DMS 273 treated with DMSO at 0.1 percent for 48 hours (cell line): ENCODE measurements at places on chromosomes 6 and 20.

- peak; percentile 61 for DNase-seq
Observed at GRCh38 chr6:117605169-117605826, 3.0 kb upstream of the GOPC start.

DNA sequence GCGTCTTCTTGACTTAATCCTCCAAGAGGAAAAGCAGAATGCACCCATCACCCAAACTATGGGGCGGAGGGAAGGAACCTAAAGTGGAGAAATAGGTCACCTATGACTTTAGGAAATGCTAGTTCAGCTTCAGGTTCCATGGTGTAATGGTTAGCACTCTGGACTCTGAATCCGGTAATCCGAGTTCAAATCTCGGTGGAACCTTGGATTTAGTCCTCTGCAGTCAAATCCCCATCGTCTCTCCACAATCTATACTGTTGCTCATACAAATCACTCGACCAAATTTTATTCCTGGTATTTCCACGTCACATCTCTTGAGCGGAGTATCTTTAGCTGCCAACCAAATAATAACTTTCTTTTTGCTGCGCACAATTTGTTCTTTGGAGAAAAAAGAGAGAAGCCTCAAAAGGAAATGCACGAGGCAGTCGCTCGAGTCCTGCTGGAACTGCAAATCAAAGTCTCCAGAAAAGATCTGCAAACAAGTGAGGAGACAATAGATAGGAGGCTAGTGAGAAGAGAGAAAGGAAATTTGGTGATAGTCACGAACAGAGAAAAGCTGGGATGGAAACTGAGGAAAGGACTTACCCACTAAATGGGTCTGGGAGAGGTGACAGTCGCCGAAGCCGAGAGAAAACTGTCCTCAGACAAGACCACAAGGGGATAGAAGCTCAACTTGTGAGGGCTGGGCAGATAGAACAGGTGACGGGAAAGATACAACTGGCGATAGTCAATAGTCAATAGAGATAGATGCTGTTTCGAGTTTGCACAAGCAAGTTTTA, 16.6 kb downstream of the POM121L2 start:
- DNase-seq, result peak; percentile 80

GRCh38 chr6:160523223-160523622, 140.9 kb downstream of the LPA start:
- no peak for DNase-seq

DNA sequence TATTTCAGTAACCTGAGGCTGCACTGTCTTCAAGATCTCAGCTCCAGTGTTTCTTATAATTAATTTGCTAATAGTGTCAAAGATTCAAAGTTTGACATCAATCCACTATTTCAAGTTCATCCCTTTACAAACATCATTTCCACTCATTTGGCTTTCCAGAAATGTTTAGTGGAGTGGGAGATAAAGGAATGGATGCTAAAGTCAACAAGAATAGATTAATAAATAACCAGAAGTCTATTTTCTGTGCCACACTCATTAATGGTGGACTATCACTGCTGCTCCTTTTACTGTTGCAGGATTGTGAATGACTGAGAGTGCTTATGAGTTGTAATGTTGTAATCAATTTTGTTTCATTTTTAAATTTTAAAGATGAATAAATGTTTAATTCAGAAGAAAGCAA, 28.4 kb upstream of the EPM2A start:
- DNase-seq, result no peak

GRCh38 chr6:23173234-23173633, 603.9 kb downstream of the HDGFL1 start:
- DNase-seq, result no peak

- DNase-seq, result peak; percentile 19
Observed at GRCh38 chr6:117951783-117952182, 44.7 kb downstream of the SLC35F1 start.

DNA sequence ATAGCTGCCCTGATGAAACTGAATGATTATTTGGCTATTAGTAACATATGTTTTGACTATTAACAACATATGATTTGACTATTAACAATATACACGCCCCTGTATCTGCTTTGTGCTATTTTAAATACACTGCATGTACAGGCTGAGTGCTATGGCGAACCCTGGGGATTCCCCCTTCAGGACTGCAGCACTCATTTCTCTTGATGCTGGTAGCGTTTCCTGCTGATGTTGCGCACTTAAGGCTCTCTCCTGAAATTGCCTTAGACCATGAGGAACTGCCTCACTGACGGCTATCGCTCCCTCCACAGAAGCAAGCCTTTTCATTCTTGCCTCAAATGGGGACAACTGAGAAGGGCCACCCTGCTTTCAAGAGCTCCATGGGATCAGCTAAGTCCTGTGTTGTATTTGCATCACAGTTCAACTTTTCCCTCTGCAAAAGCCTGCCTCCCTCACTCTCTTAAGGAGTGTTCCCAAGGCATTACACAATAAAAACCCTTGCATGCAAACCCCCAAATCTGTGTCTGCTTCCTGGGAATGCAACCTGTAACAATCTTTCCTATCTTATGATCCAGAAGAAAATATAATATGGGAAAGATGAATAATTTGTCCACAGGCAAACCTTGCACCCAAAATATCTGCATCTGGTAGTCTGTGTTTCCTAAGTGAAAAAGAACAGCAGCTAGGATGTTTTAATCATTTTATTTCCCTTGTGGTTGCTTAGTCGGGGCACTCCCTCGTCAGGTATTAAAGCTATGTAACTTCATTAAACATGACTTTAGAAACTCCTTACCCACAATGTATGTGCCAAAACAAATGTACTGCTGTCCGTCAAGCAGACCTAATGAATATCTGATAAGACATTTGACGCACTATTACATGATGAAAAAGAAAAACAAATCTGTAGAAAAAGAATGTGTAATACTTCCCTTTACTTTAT, 456.4 kb downstream of the COL12A1 start:
- DNase-seq, result no peak

DNA sequence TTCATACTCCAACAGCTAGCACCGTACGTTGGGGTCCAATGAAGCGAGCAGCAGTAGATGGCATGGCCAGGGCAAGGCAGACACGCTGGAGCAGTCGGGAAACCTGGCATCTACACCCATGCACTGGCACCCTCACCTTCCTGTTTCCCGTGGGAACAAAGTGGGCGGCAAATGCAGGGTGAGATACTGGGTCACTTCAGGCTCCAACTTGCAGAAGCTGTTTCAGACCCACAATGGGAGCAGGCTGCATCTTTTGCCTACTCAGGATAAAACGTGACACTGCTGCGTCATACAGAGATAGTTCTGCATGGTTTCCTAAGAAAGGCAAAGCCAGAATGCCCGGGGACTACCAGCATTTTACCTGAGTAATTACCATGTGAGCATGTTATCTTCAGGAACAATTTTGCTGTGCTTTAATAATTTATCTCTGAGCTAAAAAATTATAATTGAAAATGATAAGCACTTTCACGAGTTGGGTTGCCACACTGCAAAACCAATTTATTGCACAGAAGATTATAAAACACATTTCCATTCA, 10.9 kb upstream of the CD93 start:
- DNase-seq, result no peak

DNA sequence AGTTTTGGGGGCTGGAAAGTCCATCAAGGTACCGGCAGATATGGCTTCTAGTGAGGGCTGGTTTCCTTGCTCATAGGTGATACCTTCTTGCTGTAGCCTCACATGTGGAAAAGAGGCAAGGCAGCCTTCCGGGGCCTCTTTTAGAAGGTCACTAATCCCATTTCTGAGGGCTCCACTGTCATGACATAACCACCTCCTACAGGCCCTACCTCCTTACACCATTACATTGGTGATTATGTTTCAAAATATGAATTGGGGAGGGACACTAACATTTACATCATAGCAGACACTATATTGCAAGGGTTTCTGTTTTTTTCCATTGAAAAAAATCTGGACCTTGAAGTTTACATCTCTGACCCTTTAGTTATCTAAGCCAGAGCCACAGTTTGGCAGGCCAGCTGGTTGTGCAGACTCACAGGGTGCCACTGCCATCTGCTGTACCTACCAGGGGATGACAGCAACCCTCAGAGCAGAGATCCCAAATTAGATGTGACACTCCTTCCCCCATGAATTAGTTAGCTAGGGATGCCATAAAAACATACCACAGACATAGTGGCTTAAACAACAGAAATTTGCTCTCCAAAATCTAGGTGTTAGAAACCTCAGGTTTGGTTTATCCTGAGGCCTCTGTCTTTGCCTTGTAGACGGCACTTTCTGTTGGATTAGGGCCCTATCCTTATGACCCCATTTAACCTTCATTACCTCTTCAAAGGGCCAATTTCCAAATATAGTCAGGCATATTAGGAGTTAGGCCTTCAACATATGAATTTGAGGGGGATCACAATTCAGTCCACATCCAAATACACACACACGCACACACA, 166.4 kb upstream of the RNF217 start:
- DNase-seq, result no peak

DNA sequence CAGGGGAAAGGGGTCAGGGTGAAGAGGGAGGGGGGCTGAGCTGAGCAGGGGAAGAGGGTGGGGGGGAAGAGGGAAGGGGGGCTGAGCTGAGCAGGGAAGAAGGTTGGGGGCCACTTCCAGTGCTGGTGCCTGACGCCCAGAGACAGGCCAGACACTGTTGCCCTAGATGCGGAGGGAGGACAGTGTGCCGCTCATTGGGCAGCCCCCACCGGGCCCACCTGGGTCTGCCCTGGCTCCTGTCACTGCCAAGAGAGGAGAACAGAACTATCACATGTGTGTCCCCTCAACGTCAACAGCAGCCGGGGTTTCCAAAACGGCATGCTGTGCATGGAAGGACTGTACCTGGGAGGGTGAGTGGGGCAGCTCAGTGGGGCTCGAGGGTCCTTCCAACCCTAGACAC, 342.1 kb downstream of the CDH4 start:
- no peak for DNase-seq

GRCh38 chr6:74782346-74782745, 423.5 kb downstream of the COL12A1 start:
- DNase-seq, result no peak

DNA sequence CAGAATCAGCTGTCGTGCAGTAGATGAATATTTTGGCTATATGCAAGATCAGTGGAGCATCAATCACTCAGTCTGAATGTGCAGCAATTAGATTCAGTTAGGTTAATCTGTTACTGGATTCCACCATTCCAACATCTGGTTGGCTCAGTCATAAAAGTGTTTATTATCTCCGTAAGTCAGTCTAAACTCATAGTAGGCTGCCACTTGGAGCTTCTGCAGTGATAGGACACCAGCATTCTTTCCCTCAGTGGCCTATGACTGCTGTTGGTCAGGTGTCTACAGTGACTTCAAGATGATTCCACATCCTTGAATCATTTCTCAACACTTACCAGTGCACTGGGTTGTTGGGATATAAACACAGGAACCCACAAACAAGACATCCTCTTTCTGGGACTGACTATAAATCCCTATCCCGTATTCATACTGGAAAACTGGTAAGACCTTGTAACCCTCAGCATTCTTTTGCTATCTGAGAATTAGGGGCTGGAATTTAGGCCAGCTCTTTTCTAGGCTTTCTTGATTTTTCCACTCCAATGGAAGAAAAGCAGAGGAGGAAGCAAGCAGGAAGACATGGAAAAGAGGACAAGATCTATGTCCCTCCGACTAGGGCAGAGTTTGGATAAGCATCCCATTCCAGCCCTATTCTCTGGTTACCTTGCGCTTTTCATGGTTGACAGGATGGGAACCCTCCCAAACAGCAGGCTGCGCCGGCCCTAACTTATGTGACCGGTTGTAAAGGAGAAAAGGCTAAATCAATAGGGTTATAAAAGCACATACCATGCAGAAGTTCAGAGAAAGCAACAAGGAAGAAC, 919.6 kb downstream of the KIF16B start:
- no peak for DNase-seq

DNA sequence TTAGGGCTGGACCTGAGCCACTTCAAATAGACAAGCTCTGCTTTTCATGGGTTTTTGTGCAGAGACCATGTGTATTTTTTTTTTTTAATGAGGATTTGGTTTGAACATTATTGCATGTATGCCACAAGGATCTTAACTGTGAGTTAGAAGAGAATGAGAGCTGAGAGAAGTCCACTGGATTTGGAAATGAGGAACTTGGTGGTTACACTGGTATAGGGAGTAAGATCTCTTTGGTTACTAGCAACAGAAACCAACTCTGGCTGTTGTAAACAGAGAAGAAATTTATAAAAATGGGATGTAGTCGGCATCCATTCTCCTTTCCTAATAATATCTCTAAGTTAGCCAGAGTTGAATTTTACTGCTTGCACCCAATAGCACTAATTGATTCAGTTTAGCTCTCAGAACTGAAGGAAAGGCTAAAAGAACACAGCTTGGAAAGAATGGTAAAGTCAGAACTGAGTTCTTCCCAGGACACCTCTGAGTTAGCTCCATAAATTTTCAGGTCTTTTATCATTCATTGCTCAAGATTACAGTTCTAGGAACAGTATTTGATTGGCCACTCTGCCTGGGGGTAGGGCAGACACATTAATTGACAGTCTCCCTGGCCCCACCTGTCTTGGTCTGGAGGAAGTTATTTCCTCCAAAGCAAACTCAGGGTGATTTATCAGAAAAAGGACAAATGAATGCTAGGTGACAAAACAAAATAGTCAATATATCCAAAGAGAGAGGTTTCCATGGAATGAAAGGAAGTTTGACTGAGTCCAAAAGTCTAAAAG, 3.9 kb upstream of the WFDC2 start:
- no peak for DNase-seq

GRCh38 chr20:3889489-3890397, 556 bp downstream of the PANK2 start:
- no peak for DNase-seq

DNA sequence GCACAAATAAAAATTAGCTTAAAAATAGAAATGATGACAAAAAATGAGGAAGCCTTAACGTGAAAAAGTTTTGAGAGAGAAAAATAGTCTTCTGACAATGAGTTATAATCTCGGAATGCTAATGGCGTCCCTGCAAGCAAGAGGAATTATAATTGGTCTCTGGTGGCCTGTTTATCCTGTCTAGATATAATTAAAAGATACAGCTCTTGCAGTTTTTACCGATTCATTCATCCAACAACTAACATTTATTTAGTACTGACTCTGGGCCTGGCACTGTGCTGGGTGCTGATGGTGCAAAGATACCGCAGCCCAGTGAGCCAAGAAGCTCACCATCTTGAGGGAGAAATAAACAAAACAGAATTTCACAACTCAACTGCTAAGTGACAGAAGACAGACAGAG, 31.6 kb upstream of the ANKRD60 start:
- DNase-seq, result no peak

DNA sequence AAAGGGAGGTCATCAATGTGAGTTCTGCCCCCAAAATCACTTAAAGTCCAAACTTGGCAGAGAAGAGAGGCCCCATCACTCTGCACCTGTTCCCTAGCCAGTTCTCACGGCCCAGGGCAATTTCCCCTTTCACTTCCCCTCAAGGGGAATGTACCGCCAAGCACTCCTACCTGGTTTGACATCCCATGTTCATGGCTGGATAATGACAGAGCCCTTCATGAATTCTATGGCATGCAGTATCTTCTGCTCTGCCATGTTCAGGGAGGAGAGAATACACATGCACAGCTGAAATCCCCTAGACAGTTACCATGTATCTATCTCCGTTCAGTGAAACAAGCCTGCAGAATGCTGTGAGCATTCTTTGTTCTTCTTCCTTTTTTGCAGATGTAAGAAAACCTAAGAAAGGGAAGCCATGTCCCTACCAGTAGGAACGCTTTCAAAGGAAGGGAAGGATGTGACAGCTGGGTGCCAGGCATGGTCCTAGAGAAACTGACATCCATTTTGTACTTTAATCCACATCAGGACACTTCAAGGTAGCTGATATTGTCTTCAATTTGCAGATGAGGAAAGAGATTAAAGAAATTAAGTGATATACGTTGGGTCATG, 79.8 kb upstream of the ARID1B start:
- DNase-seq, result no peak

GRCh38 chr20:33092361-33092760, 12.9 kb downstream of the BPIFB4 start:
- no peak for DNase-seq
